Neural progenitor cell (in vitro differentiated cells): ENCODE measurements at places on chromosomes 3 and 15. TPM values are rescaled to one million over a fixed set of nuclear protein-coding genes. Genes with fewer than 3 reads are reported as not detected.
A peak's percentile ranks its signal among the peaks of the same experiment; 100 is the strongest.

DNA sequence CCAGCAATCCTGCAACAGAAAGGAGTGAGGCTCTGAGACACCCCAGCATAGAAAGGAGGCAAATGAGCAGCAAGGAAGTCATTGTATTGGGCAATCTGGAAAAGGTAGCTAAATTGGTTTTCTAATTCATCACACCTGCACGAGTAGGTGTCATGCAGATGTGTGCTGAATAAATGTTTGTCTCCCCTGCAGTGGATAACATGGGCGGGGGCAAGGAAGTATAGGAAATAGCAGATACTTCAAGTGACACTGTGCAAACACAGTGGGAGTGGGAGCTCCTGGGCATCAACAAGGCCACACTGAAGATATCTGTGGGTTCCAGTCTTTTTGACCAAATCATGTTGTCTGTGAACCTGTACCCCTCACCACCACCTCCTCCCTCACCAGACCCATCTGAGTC lies 14.4 kb upstream of the HTR3E start:
- no peak overlapping the region for H3K4me3 ChIP-seq
- H3K27me3 ChIP-seq, result no peaks in the 10 kb centered on the region
- DNase-seq, result no peak
- no peaks in the 10 kb centered on the region for H3K4me1 ChIP-seq

GRCh38 chr3:177899275-177900067 lies 636.8 kb upstream of the KCNMB2 start:
- no peaks in the 10 kb centered on the region for H3K27me3 ChIP-seq
- H3K4me1 ChIP-seq, result no peaks in the 10 kb centered on the region
- H3K36me3 ChIP-seq, result no peaks in the 10 kb centered on the region
- no peak overlapping the region for H3K27ac ChIP-seq
- DNase-seq, result peak; percentile 33
- H3K4me3 ChIP-seq, result no peak overlapping the region

DNA sequence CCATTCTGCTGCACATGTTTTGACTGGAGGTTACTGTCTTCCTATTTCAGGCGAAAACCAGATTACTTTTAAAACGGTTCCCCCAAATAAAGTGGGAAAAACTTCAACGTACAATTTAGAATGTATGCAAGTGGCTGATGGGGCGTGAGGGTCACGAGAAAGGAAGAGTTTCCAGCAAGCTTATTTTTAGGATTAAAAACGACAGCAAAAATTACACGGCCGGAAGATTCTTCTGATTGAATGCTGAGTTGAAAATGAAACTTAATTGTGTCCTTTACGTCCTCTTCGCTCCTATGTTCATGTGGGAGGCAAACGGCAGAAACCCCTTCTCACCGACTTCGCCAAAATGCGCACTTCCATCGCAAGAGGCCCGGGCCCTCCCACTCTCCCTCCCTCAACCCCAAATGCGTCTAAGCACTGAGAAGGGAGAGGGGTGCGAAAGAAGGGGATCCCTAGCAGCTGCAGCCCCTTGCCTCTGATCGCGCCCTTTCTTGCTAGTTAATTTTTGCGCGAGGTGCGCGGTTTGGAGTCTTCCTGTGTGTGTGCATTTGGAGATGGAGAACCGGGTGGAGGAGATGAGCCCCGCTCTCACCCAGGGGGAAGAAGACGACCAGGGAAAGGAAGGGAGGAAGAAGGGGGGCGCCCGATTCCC lies 656 bp downstream of the CD47 start:
- H3K4me3 ChIP-seq, result peak overlapping the region; percentile 88
- DNase-seq, result peak; percentile 48
- H3K36me3 ChIP-seq, result no peaks in the 10 kb centered on the region

- peaks cover 40% of the 10 kb centered on the region for H3K27me3 ChIP-seq
- no peaks in the 10 kb centered on the region for H3K36me3 ChIP-seq
- peaks cover 34% of the 10 kb centered on the region for H3K4me1 ChIP-seq
- peak; percentile 43 for DNase-seq
These were observed 31.0 kb downstream of the EPHB3 start for GRCh38 chr3:184592371-184593219.

DNA sequence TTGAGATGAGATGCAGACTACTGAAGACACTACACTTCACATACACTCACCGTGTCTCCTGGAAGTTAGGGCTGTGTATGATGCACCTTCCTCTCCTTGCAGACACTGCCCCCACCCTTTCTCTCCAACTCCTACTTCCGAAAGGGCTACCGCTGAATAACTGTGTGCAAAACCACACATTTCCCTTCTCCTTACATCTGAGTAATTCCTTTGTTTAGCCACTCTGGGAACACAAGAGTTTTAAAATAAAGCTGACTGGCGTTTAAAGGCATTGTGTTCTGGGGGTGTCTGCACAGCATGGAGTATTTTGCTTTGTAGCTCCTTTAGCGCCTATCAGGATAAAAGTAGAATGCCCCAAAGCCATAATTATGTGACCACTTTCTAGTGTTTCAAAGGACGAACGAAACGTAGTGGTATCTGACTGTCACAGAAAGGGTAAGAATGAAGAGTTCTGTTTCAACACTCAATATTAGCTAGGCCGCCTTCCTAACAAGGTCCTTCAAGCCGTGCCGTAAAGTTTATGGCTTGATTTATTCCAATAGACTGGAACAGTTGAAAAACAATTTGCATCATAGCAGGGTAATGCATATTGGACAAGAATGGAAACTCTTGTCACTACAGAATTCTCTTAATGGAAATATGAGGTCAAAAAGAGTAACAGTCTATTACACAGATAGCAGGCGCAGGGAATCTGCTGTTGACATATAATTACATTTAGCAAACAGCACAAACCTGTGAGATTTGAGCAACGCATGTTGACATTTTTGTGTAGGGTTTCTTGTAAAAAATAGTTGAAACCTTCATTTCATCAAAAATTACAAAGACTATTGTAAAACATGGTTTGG lies 619.9 kb downstream of the FOXP1 start:
- H3K4me3 ChIP-seq, result peak overlapping the region; percentile 8
- H3K27me3 ChIP-seq, result no peaks in the 10 kb centered on the region
- DNase-seq, result peak; percentile 83
- H3K36me3 ChIP-seq, result peaks cover 4% of the 10 kb centered on the region
- H3K27ac ChIP-seq, result peak overlapping the region; percentile 79

GP5 gene
- total RNA-seq, result 0.03 TPM in 1 of 2 replicates, not detected in the other

- no peak overlapping the region for H3K4me3 ChIP-seq
- DNase-seq, result no peak
- H3K27ac ChIP-seq, result no peak overlapping the region
- no peaks in the 10 kb centered on the region for H3K27me3 ChIP-seq
- H3K4me1 ChIP-seq, result peaks cover 7% of the 10 kb centered on the region
These were observed 145.4 kb downstream of the RAB11A start for GRCh38 chr15:66014635-66015182.
